Stimulated activated CD4-positive, alpha-beta T cell treated with anti-CD3 and anti-CD28 coated beads, TNF-alpha, amount 100 ng/mL, for 24 hours (primary cell): ENCODE measurements at places on chromosomes 3 and 15.

DNA sequence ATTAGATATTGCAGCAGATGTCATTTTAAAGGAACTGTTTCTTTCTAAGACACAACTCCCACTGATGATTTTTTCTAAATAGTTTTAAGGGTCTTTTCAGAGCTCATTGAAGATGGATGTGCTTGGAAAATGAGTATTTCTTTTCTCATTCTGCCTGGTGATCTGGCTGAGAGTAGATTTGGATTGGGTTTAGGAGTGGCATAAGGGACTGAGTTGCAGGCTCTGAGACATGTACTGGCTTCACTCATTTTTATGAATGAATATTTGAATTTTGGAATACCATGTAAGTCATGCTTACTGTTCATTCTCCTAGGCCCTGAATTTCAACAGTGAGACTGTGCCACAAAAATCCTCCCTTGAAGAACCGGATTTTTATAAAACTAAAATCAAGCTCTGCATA is 6.5 kb downstream of the IL12A start:
- no peak for DNase-seq

GRCh38 chr3:126987596-126987995 is 4.7 kb downstream of the PLXNA1 start:
- no peak for DNase-seq

DNA sequence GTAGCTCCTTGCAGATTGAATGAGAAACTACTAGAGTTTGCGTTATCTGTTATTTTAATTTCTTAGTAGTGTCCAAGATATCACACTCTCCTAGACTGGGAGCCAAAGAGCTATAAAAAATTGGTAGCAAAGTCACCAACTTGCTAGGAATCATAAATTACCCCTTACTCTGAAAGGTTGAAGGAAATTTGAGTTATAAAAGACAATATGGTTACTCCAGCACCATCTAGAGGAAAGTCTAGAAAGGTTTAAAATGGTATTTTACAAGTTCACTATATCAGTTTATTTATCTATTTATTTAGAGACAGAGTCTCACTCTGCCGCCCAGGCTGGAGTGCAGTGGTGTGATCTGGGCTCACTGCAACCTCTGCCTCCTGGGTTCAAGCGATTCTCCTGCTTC is 121.6 kb downstream of the RBPMS2 start:
- DNase-seq, result no peak

DNA sequence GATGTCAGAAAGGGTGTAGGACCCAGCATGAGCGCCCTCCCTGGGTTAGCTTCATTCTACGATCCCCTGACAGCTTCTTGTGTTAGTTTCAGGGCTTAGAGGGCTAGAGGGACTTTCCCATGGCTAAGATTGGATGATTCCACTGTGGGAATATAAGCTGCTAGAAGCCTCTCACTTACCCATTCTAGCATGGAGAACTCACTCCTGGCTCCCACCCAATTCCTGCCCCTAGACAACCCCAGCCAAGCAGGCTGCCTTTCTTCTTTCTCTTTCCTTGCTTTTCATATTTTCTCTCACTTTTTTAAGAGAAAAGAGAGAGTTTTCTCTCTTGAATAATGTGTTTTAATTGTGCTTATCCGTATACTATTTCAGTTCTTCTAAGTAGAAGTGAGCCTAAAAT is 335.1 kb upstream of the CNTN6 start:
- DNase-seq, result no peak

DNA sequence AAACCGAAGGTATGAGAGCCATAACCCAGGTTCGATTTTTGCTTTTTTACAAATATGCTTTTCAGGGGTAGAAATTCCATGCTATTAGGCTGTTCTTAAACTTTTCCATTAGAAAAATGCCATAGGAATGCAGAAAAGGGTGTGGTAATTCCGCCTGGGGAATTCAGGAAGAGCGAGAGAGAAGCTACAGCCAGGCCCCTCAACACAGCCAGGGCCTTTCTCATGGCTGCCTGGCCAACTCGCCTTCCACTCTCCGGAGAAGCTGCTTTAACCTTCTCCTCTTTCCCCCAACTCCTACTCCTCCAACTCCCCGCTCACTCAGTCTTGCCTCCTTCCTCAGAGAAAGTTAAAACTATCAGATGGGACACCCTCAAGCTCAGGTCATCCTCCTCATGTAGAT is 9.1 kb upstream of the TICRR start:
- no peak for DNase-seq

- DNase-seq, result no peak
Observed at GRCh38 chr3:139307601-139308555, 35.9 kb upstream of the MRPS22 start.

- DNase-seq, result no peak
Observed at GRCh38 chr3:71132995-71133730, 450.4 kb downstream of the FOXP1 start.

- no peak for DNase-seq
Observed at GRCh38 chr15:98561169-98561941, 87.0 kb upstream of the IGF1R start.

GRCh38 chr3:189233225-189233858 is 61.6 kb downstream of the TPRG1 start:
- DNase-seq, result no peak

- DNase-seq, result no peak
Observed at GRCh38 chr15:33377204-33377603, 66.4 kb downstream of the RYR3 start.

DNA sequence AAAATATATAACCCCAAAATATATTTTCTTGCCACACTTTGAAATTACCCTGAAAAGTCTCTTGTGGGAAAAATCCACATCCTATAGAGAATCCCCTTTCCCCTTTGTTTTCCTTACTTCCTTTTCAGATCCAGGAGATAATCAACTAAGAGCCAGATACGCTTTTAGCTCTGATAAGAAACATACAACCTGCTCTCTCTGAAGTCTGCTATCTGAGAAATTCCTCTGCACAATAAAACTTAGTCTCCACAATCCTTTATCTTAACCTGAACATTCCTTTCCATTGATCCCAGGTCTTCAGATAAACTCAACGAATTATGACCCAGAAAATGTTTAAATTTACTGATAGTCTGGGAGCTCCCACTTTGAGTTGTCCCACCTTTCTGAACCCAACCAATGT is 233.4 kb upstream of the SETMAR start:
- DNase-seq, result no peak

- DNase-seq, result no peak
Observed at GRCh38 chr3:195394024-195394423, 48.8 kb downstream of the ACAP2 start.

- no peak for DNase-seq
Observed at GRCh38 chr3:119790369-119790768, 8.5 kb downstream of the NR1I2 start.

DNA sequence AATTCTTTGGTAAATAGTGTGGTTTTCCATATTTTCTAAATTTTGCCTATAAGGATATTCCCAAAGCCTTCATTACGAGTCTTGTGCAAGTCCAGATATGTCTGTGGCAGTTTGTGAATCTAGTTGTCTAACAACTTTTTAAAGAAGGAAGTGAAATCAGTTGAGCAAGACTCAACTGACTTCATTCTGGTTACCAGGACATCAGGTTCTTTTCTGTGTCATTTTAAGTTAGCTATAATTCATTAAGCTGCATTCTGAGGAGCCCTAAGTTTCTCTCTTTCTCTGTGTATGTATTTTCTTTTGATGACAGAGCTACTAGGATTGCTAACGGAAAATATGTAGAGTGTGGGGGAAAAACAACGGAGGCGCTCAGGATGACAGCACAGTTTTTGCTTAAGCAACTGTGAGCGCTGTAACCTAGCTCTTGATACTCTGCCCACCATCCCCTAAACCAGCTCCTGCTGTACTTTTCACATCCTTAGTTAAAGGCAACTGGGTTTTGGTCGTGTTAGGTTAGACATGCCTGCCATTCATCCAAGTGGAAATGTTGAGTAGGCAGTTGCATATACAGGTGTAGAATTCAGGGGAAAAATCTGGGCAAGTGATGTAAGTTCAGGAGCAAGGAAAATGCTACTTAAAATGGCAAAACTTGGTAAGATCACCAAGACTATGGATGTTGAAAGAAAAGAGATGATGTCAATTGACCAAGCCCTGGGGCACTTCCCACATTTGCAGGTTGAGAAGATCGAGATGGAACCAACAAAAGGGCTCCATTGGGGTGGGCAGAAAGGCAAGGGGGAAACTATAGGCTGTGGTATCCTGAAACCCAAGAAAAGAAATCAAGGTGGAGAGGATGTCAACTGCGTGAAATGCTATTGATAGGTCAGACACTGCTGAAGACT is 9.2 kb downstream of the MFSD1 start:
- DNase-seq, result no peak

DNA sequence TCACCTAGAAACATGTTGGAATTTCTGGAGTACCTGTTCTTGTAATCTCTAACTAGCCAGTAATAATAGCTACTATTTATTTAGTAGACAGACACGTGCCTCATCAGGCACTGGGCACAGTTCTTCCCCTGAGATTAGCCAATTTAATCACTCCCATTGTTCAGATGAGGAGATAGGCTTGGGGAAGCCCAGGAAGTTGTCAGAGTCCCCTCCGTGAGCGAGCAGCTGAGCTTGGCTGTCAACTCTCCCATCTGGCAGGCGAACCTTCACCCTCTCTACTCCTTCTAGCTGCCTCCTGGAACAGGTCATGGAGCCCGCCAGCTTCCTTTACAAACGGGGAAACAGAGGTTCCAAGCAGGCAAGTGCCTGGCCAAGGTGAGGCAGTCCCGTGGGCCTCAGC is 31.1 kb upstream of the FGD5 start:
- no peak for DNase-seq

GRCh38 chr3:72196377-72196929 is 411.5 kb upstream of the PROK2 start:
- DNase-seq, result no peak

- DNase-seq, result peak; percentile 58
Observed at GRCh38 chr3:10008588-10009344, 17.5 kb upstream of the FANCD2 start.

GRCh38 chr15:43376017-43376705 is 5.3 kb downstream of the TUBGCP4 start:
- DNase-seq, result no peak

- DNase-seq, result no peak
Observed at GRCh38 chr3:25564075-25564474, 100.6 kb downstream of the TOP2B start.

DNA sequence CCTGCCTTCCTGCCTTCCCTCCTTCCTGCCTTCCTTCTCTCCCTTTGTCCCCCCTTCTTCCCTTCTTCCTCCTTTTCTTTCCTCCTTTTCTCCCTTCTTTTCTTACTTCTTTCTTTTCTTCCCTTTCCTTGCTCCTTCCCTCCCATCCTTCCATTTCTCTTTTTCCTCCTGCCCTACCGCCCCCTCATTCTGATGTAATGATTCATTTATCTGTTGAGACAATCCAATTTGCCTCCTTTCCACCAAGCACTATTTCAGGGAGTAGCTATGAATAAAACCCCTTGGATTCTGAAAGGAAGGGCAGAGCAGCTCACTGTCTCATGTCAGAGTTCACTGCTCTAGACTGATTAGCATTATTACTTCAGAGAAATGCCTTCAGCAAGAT is 462.6 kb downstream of the PDCD6IP start:
- no peak for DNase-seq

- DNase-seq, result no peak
Observed at GRCh38 chr15:77769700-77770099, 137.0 kb upstream of the LINGO1 start.

DNA sequence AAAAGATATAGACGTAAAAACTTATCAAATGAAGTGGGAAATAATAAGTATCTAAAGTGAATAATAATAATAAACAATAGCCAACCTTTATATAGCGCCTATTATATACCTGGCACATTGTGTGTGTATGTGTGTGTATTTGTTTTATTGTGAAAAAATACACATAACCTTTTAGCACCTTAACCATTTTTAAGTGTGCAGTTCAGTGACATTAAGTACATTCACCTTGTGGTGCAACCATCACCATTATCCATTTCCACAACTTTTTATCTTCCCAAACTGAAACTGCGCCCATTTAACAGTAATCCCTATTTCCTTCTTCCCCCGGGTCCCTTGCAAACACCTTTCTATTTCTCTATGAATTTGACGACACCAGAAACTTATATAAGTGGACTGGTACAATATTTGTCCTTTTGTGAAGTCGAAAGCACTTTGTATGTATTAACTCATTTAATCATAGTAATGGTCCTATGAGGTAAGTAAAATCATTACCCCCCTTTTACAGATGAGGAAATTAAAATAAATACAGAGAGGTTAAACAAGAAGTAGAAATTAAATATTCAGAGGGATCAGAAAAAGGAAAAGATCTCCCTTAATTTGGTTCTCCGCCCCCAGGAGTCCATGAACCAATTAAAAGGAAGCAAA is 33.5 kb downstream of the GJD2 start:
- DNase-seq, result no peak

DNA sequence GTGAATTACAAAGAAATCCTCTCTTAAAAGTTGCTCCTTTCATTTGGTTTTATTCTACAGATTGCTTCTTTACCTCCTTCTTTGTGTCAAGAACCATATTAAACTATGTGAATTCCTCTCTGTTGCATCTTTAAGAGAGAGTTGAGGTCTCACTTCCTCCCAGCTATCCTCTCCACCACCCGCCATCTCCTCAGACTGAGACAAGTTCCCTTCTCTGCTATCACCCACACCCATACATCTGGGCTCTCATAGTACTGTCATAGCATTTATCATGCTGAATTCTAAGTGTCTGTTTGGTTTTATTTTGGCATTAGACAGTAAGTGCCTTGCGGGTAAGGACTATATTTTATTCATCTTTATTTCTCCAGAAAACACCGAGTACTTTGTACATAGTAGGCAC is 54.2 kb downstream of the B3GALNT1 start:
- DNase-seq, result no peak

DNA sequence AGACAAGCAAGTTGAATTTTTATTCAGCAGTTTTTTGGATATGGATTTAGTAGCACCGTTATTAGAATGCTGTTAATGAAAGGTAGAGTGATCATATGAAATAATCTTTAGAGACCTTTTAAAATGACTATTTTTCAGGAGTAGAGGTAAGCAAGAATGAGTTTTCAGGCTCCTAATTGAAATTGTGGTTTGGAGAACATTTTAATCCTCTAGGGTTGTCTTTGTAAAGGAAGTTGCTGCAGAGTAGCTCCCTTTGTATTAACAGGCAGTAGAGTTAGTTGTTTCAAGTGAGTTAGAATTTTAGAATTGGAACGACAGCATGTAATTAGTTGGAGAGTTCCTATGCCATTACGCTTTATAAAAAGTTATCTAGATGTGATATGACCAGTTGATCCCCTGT is 27.2 kb upstream of the EDEM1 start:
- no peak for DNase-seq

- DNase-seq, result no peak
Observed at GRCh38 chr15:66955001-66955516, 110.3 kb upstream of the SMAD3 start.

DNA sequence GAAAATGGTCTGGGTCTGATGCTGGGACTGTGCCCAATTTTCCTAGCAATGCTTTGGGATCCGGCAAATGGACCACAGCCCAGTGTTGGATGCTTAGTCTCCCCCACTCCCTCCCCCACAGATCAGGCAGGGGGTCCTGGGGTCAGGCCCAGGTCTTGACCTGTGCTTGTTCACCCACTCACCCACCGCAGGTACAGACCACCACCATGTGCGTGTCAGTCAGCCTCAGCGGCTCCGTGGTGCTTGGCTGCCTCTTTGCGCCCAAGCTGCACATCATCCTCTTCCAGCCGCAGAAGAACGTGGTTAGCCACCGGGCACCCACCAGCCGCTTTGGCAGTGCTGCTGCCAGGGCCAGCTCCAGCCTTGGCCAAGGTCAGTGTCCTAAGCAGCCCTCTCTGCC is 10.6 kb downstream of the GRM2 start:
- no peak for DNase-seq

GRCh38 chr15:92885224-92886041 is 14.7 kb upstream of the CHD2 start:
- DNase-seq, result no peak

GRCh38 chr15:79990997-79991334 is 20.0 kb upstream of the BCL2A1 start:
- no peak for DNase-seq
